Astrocyte (in vitro differentiated cells and primary cell): ENCODE measurements at places on chromosomes 13 and 19. TPM values are rescaled to one million over a fixed set of nuclear protein-coding genes. Genes with fewer than 3 reads are reported as not detected.

DNA sequence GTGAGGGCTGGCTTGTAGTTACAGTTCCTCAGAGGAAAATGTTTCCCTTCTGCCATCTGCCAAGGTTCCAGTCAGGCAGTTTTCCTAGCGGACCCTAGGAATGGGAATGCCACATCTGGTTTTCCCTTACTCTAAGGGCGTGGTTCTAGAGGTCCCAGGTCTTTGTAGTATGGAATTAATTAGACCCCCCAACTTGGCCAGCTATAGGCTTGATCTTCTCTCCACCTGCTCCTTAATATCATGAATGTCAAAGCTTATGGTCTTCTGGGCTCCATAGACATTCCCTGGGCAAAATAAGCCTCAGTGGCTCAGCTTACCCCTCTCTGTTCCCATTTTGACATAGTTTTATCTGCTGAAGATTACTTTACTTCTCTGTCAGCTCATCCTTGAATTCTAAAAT is 70.0 kb downstream of the ZNF568 start:
- DNase-seq = no peak

DNA sequence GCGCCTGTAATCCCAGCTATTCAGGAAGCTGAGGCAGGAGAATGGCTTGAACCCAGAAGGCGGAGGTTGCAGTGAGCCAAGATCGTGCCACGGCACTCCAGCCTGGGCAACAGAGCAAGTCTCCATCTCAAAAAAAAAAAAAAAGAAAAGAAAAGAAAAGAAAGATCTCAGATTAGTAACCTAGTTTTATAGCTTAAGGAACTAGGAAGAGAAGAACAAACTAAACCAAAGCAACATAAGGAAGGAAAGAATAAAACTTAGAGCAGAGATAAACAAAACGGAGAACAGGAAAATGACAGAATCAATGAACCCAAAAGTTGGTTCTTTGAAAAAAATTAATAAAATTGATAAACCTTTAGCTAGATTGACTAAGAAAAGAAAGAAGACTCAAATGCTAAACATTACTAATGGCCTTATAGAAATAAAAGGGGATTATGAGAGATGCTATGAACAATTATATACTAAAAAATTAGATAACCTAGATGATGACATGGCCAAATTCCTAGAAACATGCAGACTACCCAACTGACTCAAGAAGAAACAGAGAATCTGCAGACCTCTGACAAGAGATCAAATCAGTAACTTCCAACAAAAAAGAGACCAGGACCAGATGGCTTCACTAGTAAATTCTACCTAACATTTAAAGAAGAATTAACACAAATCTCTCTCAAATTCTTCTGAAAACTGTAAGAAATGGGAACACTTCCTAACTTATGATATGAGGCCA is 68.2 kb downstream of the CDADC1 start:
- no peak for DNase-seq

The GRIN3B gene
- total RNA-seq = 2.5 and 2.7 TPM in 2 replicates

The PTGIR gene
- total RNA-seq = 0.50 and 0.52 TPM in 2 replicates

The EPSTI1 gene
- total RNA-seq = 96.0 and 117 TPM in 2 replicates
